ENCODE measurements at places on chromosomes 6 and 20.

DNA sequence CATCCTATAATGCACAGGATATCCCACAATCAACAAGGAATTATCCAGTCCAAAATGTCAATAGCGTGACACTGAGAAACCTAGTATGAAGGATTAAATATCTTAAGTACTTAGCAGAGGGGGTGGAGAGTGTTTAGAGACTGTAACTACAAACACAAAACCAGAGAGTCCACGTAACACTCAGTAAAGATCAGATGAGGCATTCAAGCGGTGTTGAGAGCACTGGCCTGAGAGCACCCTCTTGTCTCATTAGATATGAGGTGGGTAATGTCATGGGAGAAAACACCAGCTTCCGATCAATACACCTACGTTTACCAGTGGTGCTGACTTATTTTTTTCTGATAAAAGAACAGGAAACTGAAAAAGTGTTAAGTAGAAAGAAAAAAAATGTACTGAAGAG lies 2.3 kb downstream of the FAM184A start:
- no peak for DNase-seq

GRCh38 chr6:21220271-21220987 lies 373.1 kb upstream of the SOX4 start:
- no peak for DNase-seq

DNA sequence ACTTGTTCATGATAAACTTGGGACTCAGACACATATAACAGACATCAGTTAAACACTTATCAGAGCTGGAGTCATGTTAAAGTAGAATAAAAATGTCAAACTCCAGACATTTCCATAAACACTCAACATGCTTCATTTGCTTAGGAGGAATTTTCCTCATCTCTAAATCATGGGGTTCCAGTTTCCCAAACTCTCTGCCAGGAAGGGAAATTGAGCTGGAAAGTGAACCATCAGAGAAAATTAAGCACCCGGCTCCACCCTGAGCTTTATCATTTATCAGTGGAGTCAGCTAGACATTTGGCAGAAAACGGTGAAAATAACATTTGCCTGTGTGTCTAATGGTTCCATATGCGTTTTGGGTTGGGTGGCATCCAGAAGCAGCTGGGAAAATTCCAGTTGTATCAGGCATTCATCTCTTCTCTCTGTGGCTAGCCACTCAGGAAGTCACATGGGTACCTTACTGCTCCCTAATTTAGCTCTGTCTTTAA lies 25.3 kb upstream of the ZNFX1 start:
- DNase-seq, result no peak

DNA sequence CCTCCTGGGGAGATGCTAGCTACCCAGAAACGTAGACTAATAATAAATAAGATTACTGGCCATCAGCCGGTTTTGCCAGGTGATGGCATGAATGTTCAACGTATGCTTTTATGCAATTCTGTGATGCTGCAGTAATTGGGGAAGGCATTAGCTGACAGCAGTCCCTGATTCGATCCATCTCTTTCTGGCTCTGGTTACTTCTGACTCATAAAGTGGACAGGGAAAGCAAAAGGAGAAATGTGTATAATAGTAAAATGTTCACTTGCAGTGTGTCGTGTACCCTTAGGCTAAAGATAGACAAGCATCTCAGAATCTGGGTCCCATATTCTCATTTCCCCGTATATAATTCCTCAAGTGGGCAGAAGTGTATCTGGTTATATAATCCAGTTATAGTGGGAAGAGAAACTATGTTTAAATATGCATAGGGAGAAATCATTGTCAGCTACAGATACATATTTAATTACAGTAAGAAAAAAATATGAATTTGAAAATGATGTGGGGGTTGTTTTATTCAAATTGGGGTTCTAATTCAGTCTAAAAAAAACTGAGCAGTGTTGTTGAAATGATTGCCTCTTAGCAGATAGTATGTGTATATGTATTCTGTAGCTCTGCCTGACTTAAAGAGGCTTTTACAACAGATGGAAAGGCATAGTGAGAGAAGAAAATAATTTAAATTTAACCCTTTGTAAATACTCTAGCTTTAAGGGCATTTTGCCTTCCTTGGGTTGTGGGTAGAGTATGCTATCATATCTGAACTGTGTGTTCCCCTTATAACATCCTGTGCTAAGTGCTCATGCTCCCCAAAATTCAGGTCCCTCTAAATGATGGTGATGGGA lies 40.6 kb downstream of the DOK5 start:
- no peak for DNase-seq

GRCh38 chr6:3231247-3232016 lies 4.0 kb upstream of the TUBB2B start:
- DNase-seq, result peak; percentile 81

DNA sequence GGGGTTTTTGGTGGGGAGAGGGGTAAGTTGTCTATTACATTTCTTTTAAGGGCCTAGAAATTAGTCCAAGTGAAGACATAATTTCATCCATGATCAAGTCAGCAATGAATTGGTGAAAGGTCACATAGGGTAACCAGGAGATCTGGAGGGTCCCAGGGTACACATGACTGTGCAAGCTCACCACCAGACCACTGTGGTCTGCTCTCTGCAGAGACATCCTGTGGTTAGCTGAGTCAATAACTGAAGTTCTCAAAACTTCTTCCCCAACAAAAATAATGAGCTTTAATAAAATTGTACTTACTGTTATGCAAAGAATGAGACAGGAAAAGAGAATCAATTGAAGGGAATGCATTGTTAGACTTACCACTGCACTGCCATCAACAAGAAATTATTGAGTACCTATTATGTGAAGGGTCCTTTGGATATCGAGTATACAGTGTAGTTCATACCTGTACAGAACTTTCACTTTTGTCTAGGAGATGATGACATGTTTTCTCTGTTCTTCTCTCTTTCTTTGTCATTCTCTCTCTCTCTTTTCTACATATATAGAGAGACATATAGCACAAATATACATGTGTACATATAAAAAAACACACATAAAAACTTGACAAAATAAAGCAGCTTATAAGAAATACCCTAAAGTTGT lies 209.8 kb downstream of the GJA1 start:
- no peak for DNase-seq

- no peak for DNase-seq
These were observed 30.6 kb downstream of the RBM24 start for GRCh38 chr6:17311595-17312311.

GRCh38 chr6:78487401-78487800 lies 379.9 kb upstream of the IRAK1BP1 start:
- no peak for DNase-seq

DNA sequence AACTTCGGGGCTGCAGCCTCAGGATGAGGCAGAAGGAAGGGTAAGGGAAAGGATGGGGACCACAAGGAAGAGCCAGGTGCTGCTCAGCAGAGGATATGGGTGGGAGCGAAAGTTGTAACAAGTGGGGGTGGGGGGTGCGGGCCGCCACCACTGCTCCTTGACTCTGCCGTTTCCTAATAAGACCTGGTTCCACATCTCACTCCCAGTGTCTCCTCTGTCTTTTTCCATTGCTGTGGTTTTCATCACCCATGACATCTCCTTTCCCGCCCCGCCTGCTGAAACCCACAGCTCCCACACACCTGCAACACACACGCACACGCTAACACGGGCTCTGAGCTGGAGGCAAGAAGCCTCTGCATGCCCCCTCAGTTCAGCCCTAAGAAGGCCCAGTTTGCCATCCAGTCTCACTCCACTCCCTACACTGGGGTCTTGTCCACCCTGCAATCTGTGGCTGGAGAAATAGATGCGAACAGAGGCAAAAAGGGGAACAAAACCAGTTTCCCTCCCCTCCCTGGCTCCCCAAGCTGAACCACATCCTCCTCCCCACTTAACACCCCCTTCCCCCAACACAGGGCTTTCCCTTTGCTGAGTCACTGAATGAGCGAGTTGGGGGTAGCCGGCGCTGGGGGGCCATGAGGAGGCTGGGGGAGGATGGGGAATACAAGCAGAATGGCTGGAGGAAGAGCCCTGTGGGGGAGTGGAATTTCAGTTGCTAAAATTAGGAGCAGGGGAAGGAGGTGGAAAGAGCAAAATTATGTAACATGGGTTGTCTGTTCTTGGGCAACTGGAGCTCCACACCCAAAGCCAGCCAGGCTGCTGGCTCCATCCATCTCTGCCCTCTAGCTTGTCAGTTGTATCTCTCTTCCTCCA lies 11.5 kb downstream of the NFKBIL1 start:
- DNase-seq, result no peak

- DNase-seq, result peak; percentile 72
These were observed 149.7 kb downstream of the PRL start for GRCh38 chr6:22146931-22147701.

DNA sequence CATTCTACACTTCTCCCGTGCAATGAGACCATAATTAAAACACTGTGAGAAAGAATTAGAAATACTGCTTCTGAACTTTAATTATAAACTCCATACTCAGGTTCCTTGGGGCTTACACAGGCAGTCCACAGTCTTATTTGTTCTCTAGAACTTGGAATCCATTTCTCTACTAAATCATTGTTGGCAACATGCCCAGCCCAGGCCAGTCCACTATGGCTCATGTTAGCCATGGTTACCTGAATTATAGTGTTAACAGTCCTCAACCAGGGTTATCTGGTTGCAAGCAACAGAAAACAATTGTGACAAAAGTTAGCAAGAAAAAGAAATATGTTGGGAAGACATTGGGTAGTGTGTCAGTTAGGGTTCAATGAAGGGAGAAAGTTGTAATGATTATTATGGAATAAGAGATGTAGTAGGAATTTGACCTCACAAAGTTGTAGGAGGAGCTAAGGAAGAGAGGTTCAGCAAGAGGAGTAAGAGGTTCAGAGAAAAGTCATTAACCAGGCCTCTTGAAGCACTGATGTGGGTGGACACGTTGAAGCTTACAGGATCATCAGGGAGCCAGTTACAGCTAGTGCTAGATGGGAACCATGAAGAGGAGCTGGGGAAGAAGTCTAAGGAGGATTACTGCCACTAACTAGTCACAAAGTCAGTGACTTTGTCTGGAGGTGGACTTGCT lies 352.5 kb upstream of the PRND start:
- DNase-seq, result no peak

DNA sequence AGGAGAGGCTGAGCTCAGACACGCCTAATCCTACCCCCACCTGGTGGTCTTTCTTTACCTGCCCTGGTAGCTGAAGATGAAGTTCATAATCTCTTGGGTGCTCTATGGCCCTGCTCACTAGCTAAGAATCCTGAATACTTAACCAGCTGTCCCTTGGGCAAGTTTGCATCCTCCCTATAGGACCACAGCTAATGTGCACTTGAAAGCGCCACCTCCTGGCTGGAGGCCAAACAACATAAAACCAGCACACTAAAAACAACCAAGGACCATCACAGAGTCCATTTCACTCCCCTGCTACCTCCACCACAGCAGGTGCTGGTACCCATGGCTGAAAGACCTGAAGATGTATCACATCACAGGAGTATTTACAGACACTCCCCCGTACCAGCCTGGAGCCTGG lies 155.5 kb upstream of the SLC24A3 start:
- no peak for DNase-seq

DNA sequence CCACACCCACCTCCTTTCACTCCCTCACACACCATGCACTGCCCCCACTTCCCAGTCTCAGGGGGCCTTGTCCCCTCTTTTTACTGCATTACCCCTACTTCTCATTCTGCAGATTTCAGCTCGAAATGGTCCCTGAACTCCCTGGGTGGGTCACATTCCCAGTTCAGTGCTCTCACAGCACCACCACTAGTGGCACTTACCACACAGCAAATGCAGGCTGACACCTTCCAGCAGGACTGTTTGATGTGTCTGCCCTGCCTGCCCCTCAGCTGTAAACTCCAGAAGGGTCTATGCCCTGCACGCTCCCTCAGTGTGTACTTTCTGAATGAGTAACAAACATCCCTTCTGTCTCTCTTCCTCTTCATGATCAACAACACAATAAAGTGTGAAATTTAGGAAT lies 4.0 kb downstream of the DYNLT1 start:
- no peak for DNase-seq

GRCh38 chr6:34383656-34384320 lies 8.7 kb downstream of the NUDT3 start:
- no peak for DNase-seq

GRCh38 chr6:40377173-40377806 lies 209.9 kb downstream of the LRFN2 start:
- no peak for DNase-seq

DNA sequence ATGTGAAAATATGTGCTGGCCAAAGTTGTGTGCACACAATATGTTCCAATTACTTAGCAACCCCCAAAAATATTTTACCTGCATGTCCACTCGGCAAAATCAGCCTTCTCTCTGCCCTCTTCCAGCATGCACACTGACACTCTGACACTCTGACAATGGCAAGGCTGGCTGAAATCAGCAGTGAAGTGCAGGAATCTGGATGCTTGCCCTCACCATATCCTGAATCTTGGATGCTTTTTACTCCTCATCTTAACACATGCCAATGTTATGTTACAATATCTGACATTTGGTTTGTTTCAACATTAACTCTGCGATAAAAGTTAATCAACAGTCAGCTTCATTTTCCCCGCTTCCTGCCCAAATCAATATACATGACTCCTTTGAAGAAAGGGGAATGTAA lies 203.2 kb downstream of the COL9A1 start:
- no peak for DNase-seq

- DNase-seq, result no peak
These were observed 3.9 kb downstream of the PRDM1 start for GRCh38 chr6:106090001-106090400.

GRCh38 chr20:15446373-15446772 lies 1109.0 kb upstream of the FLRT3 start:
- no peak for DNase-seq
